ENCODE measurements at places on chromosomes 16 and 17.
A peak's percentile ranks its signal among the peaks of the same experiment; 100 is the strongest.

GRCh38 chr17:43431714-43432523, 33.1 kb downstream of the ARL4D start:
- DNase-seq, result no peak

GRCh38 chr16:27963471-27963965, 100.0 kb downstream of the GSG1L start:
- no peak for DNase-seq

GRCh38 chr17:57521606-57522005, 223.5 kb downstream of the CCDC182 start:
- DNase-seq, result no peak

DNA sequence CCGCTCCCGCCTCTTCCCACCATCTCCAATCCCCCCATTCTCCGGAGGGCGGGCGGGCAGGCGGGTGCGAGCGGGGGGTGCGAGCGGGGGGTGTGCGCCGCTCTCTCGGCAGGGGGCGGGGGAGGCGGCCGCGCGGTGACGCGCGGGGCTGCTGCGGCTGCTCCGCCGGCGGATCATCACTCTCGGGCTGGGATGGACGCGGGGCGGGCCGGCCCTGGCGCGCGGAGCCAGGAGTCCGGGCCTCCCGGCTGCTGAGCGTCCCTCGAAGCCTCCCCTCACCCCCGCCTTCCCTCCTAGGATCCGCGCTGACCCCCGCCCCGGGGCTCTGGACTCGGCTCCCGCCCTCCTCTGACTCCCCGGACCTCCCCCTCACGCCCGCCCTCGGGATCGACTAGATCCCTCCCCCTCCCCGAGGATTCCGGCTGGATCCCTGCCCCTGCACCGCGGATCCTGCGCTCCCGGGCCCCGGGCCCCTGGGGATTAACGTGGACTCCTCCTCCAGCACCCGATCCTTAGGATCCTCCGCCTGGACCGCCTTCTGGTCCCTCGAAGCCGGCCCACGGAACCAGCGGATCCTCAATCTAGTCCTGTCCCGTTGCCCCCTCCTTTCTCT, 946 bp upstream of the TMEM256 start:
- DNase-seq, result no peak

DNA sequence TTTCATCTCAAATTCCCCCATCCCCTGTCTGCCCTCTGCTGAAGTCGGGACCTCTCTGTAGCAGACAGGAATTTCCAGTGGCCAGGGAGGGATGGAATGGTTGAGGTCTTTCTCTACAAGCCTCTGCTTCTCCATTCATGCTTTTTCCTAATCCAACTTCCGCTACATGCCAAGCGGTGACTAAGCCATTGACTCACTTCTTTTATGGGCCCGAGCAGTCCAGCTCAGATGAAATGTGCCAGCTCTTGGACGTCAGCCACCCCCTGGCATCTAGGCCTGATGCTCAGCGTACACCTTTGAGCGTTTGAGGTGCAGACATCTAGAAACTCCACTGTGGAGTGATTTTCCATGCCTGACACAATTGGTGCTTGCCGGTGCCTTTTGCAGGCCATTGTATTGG, 40.7 kb upstream of the GPR139 start:
- DNase-seq, result no peak

DNA sequence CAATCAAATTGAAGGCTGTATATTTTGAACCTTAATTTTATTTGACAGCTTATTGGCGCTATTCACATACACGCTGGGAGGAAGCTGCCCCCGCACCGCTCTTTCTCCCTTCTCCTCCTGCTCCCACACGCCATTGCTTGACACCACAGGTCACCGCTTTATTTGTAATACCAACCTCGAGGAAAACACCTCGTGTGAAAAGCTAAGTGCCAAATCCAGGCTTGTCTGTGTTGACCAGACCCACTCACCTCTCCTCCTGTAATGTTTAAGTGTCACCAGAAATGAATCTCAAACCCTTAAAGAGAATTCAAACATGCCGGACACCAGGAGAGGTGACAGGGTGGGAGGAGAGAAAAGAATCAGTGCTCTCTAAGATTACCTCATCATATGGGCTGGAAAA, 331.4 kb downstream of the GRIN2A start:
- DNase-seq, result no peak

DNA sequence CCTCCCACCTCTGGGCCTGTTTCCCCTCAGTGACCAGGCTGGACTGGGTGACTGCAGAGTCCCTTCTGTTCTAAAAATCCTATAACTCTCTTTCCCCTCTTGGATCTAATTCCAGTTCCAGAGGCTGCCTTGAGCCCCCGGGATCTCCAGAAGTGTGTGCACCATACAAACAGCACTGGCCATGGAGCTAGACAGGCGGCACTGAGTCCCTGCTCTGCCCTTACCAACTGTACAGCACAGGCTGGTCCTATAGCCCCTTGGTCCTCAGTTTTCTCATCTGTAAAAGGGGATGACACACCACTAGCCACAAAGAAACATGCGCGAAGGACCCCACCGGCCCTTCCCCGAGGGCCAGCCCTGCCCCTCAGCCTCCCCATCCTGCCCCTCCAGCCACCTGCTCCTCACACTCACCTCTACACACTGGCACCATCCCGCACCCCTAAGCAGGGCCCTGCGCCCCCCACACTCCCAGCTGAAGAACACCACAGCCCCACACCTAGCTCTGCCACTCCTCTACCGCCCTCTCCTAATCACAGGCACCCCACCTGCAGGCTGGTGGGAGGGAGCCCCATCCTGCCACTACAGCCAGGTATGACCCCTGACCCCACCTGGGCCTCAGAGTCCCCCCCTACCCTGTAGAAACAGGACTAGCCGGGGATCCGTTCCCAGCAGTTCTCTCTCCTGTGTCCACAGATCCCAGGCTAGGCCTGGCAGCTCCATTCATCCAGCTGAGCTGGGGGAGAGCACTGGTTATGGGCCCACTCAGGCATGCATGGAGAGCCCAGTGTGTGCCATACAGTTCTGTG, 913 bp upstream of the KRT16 start:
- no peak for DNase-seq

DNA sequence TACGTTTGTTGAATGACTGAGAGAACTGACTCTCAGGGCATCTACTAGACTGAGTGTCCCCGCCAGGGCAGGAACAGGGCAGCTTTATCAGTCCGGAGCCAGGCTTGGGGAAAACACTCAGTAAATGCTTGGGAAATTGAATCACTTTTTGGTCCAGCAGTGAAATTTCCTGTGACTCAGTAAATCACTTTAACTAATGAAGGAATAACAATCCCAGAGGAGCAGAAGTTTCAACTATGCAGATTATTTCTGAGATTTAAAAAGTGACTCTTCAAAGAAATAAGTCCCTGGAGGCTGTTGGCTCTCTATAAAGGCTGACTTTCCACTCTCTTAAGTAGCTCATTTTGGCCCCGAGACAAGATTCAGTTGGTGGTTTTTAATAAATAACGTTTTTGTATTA, 101.8 kb downstream of the FOXL1 start:
- DNase-seq, result no peak

GRCh38 chr16:23504076-23504452, 6.2 kb downstream of the GGA2 start:
- DNase-seq, result no peak

DNA sequence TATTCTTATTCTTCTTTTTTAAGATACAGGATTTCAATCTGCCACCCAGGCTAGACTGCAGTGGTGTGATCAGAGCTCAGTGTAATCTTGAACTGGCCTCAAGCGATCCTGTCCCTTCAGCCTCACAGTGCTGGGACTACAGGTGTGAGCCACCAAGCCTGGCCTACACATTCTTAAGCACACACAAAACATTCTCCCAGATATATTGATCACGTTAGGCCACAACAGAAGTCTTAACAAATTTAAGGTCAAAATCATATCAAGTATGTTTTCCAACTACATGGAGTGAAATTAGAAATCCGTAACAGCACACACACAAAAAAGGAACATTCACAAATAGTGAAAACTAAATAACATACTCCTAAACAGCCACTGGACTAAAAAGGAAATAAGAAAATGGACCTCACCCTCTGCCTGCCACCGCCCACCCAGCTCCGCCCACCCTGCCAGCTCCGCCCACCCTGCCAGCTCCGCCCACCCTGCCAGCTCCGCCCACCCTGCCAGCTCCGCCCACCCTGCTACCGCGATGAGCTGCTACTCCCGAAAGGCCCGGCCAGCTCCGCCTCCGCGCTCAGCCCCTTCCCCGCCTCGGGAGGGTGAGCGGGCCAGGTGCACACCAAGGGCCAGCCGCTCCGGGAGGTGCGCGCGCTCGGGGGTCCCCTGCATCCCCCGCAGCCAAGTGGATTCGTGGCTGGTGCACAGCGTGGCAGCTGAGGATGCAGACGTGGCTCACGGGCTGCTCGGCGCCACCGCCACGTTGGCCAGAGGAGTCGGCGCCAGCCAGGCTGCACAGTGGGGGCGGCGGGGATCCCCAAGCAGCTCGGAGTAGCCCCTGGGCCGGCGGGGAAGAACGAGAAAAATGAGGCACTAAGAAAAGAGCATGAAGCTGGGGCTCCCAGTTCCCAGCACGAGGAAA, 41.2 kb downstream of the C16orf87 start:
- DNase-seq, result peak; percentile 59

DNA sequence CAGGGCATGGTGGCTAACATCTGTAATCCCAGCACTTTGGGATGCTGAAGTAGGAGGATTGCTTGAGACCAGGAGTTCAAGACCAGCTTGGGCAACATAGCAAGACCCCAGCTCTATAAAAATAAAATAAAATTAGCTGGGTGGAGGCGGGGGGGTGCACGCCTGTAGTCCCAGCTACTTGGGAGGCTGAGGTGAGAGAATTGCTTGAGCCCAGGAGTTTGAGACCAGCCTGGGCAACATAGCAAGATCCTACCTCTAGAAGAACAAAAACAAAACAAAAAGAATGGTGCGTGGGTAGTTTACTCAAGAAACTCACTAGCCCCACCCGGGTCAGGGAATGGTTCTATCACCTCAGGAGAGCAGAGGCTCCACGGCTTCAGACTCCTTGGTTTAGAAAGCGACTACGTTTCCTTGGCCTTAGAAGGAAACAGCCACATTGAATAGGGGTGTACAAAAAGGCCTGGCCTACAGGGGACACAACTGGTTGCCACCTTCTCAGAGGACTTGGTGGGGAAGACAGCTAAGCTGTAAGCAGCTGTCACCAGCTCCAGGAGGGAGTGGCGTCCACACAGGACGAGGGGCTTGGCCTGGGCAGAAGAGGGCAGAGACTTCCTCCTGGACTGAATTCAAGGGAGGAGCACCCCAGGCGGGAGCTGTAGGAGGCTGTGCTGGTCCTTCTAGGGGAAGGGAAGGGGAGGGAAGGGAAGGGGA, 716 bp downstream of the TK1 start:
- DNase-seq, result no peak

DNA sequence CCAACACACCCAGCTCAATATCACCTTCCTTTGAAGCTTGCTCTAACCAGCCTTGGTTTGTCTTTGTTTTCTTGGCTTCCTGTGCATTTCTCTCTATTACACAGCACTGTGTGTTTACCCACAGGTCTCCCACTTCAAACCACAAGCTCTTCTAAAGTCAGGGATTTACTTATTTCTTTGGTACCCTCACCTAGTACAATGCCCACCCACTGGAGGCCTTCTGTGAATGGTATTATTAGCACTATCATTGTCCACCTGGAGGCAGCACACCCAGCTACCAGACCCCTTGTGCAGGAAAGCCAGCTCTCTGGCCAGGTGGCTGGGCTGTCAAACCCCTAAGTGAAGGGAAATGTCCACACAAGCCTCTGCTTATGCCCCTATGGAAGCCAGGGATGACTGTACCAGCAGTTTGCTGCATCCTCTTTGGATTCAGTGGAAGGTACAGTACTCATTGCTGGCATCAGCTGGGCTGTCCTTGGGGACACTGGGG, 9.4 kb upstream of the TOP2A start:
- no peak for DNase-seq

GRCh38 chr16:88790312-88791211, 5.5 kb upstream of the PIEZO1 start:
- no peak for DNase-seq

DNA sequence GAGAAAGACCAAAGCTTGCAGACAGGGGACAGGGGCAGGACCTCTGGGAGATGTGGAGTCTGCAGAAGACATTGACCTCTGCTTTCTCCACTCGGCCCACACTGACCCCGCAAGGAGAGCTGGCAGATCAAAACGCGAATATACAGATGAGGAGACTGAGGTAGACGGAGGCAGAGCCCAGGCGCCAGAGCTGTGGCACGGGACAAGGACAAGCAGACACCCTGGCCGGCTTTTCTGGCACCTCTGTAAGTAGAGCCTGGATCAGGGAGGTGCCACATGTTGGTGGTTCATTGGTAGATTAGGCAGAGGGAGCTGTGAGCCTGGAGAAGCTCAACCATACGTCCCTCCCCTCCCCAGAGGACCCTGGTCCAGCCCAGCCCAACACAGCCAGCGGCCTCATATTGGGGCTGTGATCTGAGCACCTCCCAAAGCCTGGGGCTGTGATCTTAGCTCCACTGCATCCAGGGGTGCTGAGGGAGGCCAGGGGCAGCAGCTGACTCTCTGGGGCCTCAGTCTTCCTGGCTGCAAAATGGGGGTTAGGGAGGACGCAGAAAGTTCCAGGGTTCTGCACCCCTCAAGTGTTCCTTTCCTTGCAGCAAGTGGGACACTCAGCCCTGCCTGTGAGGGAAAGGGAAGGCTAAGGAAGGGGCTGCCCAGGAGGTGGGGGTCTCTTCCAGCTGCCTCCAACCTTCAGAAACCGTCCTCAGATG, 4.0 kb downstream of the NATD1 start:
- no peak for DNase-seq

GRCh38 chr17:17810084-17810894, 26.5 kb downstream of the SREBF1 start:
- no peak for DNase-seq

DNA sequence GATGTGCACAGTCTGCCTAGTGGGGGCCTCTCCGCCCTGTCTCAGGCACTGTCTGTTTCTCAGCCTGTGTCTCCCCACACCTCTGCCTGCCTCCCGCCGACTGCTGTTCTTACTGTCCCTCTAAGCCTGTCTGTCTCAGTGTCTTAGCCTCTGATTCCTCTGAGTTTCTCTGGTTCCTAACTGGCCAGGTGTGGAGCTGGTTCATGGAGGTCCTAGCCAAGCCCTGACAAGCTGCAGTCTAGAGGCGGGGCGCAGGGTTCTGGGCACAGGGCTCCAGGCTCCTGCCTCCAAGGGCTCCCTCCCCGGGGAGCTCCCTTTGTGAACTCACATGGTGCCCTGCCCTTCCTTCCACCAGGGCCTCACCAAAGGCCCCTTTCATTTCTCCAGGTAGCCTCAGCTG, 19.4 kb downstream of the C17orf100 start:
- no peak for DNase-seq

DNA sequence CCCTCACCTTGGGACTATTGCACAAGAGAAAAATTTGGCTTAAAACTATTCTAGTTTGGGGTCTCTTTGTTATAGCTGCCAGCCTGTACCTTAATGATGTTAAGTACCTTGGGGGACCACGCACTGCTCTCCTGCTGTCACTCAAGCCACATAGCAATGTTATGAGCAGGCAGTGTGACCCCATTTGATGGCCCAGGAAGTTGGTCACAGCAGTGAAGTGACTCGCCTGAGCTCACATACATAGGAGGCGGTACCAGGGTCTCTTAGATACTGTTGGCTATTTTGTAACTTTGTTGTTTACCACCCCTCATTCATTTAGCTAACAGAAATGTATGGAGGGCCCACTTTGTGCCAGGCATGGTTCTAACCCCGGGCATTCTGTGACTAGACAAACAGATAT, 16.4 kb downstream of the KCNG4 start:
- DNase-seq, result no peak
